Urinary bladder (tissue), 4 donors: ENCODE measurements at places on chromosomes 5 and 9.

- no peak for DNase-seq
Measured at GRCh38 chr5:151025250-151025606, 4.8 kb downstream of the GPX3 start.

DNA sequence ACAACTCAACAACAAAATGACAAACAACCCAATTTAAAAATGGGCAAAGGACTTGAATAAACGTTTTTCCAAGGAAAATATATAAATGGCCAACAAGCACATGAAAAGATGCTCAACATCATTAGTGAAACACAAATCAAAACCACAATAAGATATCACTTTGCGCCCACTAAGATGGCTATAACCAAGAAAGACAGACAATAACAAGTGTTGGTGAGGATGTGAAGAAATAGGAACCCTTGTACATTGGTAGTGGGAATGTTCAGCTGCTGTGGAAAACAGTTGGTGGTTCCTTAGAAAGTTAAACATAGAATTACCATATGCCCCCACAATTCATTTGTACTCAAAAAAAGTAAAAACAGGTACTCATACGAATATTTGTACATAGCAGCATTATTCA is 39.2 kb upstream of the WDR41 start:
- DNase-seq: no peak

DNA sequence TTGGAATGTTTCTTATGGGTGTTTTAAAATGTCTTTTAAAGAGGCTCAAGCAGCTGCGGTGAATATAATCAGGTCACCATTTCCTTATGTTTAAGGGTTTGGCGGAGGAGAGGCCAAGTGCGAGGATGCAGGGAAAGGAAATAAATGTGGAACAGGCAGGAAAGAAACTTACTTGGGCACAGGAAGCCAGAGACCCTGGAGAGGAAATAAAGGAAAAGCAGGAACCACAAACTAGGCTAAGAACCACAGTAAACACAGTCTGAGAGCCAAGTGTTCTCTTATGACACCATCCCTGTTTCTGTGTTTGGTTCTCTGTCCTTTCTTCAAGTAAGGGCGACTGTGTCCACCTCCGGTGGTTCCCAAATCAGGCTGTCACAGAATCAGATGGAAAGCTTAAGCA is 166.5 kb downstream of the C9orf152 start:
- DNase-seq: no peak

GRCh38 chr9:96164268-96164683 is 137.7 kb downstream of the HSD17B3 start:
- no peak for DNase-seq

- no peak for DNase-seq
Measured at GRCh38 chr5:18216729-18217128, 582.5 kb downstream of the TAF11L14 start.
